ENCODE measurements at places on chromosomes 16 and 17. TPM values are rescaled to one million over a fixed set of nuclear protein-coding genes. Genes with fewer than 3 reads are reported as not detected.
A peak's percentile ranks its signal among the peaks of the same experiment; 100 is the strongest.

The CAMKK1 gene
- polyA plus RNA-seq = 4.5 TPM

The CDH5 gene
- polyA plus RNA-seq = 64.8 TPM

The RRAD gene
- polyA plus RNA-seq = 5.4 TPM

The RASD1 gene
- polyA plus RNA-seq = 1.5 TPM

The MT4 gene
- not detected for polyA plus RNA-seq

The TPSD1 gene
- polyA plus RNA-seq = not detected

The NLK gene
- 52.4 TPM for polyA plus RNA-seq

The NXPH3 gene
- polyA plus RNA-seq = 1.0 TPM

The RAB26 gene
- polyA plus RNA-seq = 2.7 TPM

The ADGRG1 gene
- polyA plus RNA-seq = 87.7 TPM

DNA sequence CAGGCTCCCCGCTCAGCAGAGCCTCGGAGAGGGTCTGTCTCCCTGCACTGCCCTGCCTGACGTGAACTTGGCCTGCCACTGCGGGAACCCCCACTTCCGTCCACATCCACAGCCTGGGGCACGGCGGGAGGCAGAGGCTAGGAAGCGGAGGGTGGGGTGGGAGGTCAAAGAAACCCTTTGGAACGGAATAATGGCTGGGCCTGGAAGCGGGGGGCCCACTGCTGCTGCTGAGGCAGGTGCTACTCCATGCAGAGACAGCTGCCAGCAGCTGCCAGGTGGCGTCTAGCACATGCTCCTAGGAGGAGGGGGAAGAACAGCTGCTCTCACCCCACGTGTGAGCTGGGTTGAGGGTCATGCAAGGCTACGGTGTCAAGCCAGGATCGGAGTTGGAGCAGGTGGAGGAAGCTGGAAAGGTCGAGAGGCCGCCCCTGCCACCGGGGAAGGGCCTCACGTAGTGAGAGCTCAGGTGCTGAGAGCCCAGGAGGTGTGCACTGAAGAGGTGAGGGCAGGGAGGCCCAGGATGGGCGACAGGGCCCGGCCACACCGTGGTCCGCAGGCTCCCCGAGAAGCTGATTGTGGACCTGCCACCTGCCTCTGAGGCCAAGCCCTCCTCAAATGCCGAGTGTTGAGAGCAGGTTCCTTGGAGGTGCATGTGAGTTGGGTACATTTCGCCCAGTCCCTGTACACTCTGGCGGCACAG, 9.8 kb downstream of the FSCN2 start:
- DNase-seq = no peak

DNA sequence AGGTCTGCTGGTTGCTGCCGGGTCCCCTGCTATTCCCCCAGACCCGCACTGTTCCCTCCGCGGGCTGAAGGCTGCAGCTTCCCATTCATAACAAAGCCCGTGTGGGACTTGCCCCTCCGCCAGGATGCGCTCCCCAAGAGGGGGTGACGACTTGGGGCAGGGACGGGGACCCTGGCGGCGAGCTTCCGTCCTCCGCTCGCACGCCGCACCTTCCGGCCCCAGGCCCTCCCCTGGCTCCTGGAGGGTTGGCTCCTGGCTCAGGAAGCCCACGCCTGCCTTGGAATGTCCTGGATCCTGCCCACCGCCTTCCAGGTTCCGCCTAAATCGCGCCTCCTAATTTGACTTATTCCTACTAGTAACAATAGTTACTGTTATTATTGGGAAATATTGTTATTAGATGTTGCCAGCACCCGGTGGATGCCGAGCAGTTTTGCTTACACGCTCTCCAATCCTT, 1.1 kb upstream of the TFAP4 start:
- DNase-seq = no peak

- DNase-seq = no peak
Measured at GRCh38 chr17:82095777-82096708, 2.0 kb downstream of the FASN start.

DNA sequence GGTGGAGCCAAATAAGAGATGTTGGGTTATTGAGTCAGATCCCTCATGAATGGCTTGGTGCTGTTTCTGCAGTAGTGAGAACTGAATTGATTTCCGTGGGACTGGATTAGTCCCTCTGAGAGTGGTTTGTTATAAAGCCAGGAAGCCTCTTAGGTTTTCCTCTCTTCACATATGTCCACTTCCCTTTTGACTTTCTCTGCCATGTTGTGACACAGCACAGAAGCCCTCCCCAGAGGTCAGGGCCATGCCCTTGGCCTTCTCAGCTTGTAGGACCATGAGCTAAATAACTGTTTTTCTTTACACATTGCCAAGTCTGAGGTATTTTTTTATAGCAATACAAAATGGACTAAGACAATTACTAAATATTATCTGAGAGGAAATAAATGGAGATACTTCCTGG, 10.3 kb upstream of the HAPSTR1 start:
- DNase-seq = no peak

- no peak for DNase-seq
Measured at GRCh38 chr16:49860593-49860992, 4.7 kb upstream of the ZNF423 start.

DNA sequence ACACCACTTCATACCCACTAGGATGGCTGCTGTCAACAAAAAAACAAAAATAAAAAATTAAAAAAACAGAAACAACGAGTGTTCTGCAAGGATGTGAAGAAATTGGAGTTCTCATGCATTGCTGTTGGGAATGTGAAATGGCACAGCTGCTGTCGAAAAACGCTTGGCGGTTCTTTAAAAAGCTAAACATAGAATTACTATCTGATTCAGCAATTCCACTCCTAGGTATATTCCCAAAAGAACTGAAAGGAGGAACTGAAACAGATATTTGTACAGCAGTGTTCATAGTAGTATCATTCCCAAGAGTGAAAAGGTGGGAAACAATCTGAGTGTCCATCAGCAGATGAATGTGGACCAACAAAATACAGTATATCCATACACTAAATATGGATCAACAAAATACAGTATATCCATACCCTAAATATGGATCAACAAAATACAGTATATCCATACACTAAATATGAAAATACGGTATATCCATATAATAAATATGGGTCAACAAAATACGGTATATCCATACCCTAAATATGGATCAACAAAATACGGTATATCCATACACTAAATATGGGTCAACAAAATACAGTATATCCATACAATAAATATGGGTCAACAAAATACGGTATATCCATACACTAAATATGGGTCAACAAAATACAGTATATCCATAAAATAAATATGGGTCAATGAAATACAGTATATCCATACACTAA, 8.7 kb downstream of the METTL16 start:
- DNase-seq = no peak

DNA sequence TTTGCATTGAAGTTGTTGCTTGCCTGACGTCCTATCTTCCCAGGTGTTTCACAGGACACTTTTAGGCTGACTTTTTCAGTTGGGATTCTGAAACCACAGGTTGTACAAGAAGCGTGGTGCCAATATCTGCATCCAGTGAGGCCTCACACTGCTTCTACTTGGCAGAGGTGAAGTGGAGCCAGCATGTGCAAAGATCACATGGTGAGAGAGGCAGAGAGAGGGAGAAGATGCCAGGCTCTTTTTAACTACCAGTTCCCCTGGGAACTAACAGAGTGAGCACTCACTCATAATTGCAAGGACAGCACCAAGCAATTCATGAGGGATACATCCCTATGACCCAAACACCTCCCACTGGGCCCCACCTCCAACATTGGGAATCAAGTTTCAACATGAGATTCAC, 5.8 kb upstream of the ABCA6 start:
- no peak for DNase-seq

- no peak for DNase-seq
Measured at GRCh38 chr17:60006160-60006559, 41.6 kb upstream of the RNFT1 start.

DNA sequence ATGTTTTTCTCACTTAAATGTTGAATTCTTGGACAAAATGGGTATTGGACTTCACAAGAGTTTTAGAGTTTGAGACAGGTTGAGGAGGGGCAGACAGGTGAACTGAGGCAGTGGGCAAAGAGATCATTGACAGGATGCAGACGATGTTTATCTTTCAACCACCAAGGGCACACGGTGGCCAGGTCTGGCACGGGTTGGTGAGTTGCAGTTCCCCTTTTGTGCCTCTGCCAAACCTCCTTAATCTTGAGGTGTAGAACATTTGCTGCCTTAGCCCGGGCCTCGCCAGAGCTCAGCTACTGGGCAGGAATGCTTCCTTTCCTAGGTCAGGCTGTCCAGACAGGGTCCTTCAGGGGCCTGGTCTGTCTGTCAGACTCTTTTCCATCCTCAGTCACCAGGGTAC, 567.4 kb upstream of the SOX9 start:
- DNase-seq = no peak

DNA sequence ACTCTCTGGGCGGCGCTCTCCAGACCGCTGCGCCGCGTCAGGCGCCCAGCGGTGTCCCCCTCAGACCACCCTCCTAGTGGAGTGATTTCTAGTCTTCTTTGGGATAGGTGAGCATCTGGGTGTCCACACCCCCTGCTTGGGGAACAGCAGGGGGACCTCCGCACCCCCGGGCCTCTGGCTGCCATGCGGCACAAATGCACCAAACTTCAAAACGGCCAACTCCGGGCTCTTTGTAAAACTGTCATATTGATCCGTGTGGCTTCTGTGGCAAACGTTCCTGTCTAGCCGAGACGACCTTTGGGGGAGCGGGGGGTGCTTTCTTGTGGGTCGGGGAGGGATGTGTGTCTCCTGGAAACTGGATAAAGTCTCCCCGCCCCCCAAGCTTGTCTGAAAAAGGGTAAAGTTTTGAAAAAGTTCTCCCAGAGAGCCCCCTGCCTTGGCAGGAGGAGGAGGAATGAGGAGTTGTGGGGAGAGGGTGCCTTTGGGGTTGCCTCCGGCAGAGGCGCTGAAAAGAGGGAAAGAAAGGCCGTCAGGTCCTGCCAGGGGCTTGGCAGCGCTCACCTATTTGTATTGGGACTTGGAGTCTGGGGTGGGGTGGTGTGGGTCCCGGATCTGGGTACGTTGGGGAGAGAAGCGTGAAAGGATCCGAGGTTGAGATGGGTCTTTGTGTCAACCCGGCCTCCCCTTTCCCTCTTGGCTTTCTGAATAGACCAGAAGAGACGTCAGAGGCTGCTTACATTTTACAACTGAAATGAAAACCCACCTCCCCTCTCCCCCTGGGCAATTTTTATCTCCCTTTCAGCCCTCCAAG, 2.2 kb upstream of the CHD3 start:
- peak; percentile 29 for DNase-seq

DNA sequence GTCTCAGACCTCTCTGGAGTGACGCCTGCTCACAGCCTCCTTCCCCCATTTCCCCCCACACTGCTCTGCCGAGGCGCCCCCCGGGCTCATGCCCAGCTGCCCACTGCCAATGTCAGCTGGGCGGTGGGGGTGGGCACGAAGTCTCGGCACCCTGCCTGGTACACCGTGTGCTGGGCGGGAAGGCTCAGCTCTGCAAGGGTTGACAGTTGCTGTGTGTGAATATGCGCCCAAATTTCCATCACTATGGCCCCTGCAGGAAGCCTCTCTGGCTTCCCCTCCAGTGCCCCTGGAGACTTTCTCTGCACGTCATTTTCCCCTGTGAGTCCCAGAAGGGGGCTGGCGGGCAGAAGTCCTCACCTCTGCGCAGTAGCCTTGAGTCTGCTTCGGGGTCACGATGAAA, 11.6 kb upstream of the CAMKK1 start:
- no peak for DNase-seq

DNA sequence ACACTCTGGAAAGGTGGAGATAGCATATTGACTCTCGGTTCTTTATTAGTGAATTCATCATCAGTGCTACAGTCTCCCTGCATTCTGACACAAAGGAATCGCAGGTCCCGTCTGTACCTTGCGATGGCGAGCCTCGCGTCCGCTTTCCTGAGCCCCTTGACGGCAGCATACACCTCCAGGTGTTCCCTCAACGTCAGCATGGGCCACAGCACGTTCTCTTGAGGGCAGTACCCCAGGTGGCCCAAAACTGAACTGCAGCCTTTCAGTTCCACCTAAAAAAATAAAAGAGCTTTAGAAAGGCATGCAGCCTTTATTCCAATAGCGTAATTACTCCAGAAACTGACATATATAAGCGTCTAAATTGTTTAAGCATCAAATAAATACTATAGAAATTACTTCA, 24.2 kb upstream of the ABCA9 start:
- DNase-seq = no peak

- DNase-seq = no peak
Measured at GRCh38 chr16:15899538-15900100, 11.2 kb upstream of the CEP20 start.

DNA sequence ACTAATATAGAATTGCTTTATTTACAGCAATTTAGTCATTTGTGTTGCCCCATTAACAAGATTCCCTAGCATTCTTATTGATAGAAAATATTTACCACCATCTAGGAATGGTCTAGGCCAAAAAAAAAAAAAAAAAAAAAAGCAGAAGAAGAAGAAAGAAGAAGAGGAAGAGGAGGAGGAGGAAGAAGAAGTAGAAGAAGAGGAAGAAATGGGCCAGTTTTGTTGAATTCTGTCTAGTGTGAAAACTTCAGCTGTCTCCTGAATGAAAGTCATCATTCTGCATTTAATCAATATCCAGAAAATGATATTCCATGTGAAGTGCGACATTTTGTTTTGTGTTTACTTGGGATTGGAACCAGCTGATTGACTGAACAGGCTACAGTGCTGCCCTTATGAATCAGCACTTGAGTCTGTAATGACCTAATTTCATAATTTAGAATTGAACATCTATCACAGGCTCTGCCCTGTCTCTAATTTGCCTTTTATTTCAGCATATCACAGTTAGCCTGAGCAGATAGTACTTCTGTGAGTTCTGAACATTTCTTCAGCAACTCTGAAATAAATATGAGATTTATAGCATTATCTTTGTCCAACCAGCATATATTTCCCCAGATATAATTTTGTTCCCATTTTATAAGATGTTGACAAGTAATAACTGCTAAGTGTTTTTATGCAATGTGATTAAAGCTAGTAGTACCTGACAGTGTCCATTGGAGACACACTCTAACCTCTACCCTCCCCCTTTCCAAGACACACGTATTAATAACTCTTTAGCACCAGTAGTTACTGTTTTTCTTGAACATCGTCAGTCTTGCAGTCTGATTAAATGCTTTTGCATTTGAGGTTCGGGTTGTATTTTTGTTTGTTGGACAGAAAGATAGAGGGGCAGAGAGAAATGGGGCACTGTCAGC, 5.9 kb downstream of the ANKFN1 start:
- no peak for DNase-seq

- no peak for DNase-seq
Measured at GRCh38 chr17:78317794-78318400, 42.0 kb downstream of the SOCS3 start.

DNA sequence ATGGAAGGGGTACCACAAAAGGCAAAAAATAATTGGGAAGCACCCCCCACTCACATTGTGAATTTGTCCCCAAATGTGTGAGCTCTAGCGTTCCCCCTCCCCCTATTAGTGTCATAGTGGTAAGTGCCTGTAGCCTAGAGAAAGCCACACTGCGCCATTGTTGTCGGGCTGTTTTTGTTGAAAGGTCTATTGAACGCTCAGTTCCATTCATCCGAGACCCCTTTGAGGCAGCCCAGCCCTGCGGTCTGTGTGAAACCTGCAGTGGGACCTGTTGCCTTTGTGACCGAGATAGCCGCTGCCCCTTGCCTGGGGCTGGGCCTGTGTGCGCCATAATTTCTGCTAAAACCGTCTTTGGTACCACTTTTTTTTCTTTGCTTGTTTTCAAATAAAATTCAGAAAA, 3.0 kb downstream of the JPT2 start:
- DNase-seq = no peak

- no peak for DNase-seq
Measured at GRCh38 chr16:24668481-24669061, 60.9 kb upstream of the TNRC6A start.

- DNase-seq = no peak
Measured at GRCh38 chr17:72826602-72827001, 265.9 kb downstream of the SLC39A11 start.
